ENCODE measurements at places on chromosomes 12 and 14. TPM values are rescaled to one million over a fixed set of nuclear protein-coding genes. Genes with fewer than 3 reads are reported as not detected.

The MIP gene
- 0.32 TPM for polyA plus RNA-seq

The KERA gene
- polyA plus RNA-seq, result not detected

The KCNA5 gene
- not detected for polyA plus RNA-seq

The CLEC12A gene
- polyA plus RNA-seq, result not detected

The ATN1 gene
- polyA plus RNA-seq, result 0.16 TPM

The SOAT2 gene
- 0.85 TPM for polyA plus RNA-seq

The PLEK2 gene
- polyA plus RNA-seq, result 2.3 TPM

The CIROP gene
- not detected for polyA plus RNA-seq

The GZMH gene
- 0.63 TPM for polyA plus RNA-seq

The RCOR1 gene
- 0.09 TPM for polyA plus RNA-seq

The ZFHX2 gene
- polyA plus RNA-seq, result not detected

The VTI1B gene
- polyA plus RNA-seq, result 62.1 TPM
